ENCODE measurements at places on chromosomes 2 and 18.

- DNase-seq: no peak
Measured at GRCh38 chr18:75170022-75170789, 38.7 kb downstream of the PTGR3 start.

GRCh38 chr2:10271946-10272345, 30.8 kb upstream of the HPCAL1 start:
- no peak for DNase-seq

GRCh38 chr2:33287507-33288005, 188.9 kb upstream of the RASGRP3 start:
- DNase-seq: no peak

DNA sequence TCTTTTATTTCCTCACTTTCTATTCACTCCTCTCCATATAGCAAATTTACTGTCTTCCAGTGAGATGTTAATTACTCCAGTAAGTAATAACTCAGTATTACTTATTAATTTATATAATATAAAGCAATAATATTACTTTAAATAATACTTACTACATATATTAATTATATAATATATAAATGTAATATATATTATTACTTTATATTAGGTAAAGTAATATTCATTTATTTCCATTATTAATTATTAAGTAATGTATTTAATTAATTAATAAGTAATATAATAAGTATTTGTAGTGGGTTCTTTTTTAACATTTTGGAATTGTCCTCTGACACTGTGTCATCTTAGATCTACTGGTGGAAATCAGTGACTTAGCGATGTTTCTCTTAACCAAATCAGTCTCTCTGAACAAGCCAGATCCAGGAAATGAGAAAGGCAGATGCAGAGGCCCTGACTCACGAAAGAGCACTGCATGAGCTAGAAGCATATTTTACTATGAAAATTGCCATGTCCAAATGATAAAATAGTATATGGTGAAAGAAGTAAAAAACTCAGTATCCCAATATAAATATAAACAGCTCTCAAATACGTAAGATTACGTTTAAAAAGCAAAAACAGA, 115.9 kb downstream of the DSEL start:
- no peak for DNase-seq

- DNase-seq: no peak
Measured at GRCh38 chr2:168545439-168546082, 89.5 kb downstream of the CERS6 start.

DNA sequence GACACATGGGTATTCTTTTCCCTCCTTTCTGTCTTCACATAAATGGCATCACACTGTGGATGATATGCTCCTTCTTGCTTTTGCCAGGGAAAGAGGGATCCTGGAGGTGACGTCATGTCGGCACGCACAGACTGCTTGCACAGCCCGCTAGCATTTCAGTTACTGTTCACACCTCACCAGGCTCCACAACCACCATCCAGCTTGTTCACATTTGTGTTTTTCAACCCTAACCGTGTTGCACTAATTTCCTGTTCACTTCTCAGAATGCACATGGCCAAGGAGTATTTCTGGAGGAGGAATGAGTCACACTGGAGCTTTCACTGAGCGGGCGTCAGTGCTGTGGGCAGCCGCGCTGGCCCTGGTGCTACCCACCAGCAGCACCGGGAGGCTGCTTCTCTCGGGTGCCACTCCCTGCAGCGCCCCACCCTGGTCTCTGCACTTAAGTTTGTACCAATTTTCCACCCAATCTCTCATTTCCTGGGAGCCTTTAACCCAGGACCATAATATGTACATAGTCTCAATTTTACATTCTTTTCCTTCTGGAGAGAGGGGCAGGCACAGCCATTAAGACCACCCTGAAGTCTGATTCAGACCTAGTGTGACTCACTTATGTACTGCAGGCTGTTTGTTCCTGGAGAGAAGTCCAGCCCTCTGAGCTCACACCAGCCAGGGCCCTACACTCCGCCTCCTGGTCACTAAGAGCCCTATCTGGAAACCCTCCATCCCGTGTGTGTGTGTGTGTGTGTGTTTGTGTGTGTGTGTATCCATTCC, 65.1 kb downstream of the MBP start:
- peak; percentile 57 for DNase-seq

GRCh38 chr18:48800876-48801727, 149.7 kb downstream of the SMAD7 start:
- no peak for DNase-seq

- DNase-seq: no peak
Measured at GRCh38 chr2:58569475-58570185, 328.5 kb upstream of the FANCL start.

GRCh38 chr2:230592775-230593174, 119.9 kb upstream of the CAB39 start:
- DNase-seq: no peak

DNA sequence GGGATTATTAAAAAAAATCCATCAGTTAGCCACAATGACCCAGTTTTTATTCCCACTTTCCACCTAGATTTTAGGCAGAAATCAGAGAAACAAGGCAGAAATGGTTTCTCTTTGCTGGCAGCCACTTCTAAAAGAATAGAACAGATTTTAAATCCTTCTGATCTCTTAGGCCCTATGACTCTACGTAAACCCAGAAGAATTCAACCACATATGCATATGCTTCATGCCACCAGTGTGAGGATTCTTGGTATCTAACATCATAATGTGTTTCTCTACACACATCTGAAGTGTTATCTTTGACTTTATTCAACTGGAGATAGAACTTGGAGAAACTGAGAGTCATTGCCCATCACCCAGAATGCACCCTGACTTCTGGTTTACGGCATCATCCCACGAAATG, 128.7 kb upstream of the TANK start:
- DNase-seq: no peak

DNA sequence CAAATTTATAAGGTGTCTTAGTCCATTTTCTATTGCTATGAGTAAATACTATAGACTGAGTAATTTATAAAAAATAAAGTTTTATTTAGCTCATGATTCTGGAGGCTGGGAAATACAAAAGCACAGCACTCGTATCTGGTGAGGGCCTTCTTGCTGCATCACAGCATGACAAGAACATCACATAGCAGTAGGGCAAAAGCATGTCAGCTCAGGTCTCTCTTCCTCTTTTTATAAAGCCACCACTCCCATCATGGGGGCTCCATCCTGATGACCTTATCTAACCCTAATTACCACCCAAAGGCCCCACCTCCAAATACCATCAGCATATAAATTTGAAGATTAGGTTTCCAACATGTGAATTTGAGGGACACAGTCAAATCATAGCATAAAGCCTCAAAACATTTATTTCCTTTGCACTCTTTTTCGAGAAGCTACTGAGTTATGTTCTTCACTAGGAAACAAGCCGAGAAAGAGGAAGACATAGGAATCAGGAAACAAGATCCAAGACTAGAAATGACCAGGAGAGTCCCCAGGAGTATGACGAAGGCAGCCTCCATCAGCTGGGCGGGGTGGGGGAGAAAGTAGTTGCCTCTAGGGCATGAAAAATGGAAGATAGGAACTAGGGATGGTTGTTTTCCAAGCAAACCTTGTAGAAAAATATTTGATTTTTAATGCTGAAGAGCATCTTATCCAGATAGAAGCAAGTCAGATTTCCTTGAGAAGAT, 24.1 kb upstream of the NABP1 start:
- no peak for DNase-seq

DNA sequence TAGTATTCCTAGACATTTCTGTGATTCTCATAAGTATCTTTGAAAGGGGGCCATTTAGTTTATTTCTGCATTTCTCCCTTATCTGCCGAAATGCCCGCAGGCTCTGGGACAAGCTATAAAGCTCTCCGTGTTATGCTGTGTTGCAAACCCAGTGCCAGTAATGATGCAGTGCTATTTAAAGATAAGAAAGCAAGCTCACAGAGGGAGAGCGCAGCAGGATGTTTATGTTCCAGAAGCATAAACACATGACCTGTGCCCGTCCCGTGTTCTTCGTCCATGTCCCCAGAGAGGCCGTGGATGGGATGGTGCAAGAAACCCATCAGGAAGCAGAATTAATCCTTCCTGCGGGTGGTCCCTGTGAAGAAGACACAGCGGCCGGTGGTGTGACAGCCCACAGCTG, 99.4 kb downstream of the NEDD4L start:
- no peak for DNase-seq

Data from stimulated activated CD4-positive, alpha-beta T cell treated with anti-CD3 and anti-CD28 coated beads, Interleukin-4, amount 100 ng/mL, for 48 hours (primary cell).